Amniotic stem cell (primary cell): ENCODE measurements at places on chromosomes 3 and 15.

- no peak for DNase-seq
Measured at GRCh38 chr15:26941489-26941888, 29.5 kb upstream of the GABRG3 start.

DNA sequence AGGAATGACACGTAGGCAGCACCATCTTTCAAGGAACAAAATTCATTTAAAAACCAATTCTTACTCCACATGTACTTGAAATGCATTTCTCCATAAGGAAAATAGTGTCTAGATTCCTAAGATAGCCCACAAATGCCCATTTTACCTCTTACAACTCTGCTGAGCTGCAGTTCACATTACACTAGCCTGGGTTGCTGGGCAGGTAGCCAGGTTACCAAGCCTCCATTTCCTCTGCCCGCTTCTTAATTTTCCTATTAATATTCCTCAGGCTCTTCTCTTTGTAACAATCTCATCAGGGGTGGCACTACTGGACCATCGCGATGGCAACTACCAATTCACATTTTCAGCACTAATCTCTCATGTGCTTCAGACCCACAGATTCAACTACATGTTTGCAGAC lies 10.8 kb downstream of the ATP13A3 start:
- DNase-seq: no peak

GRCh38 chr3:123258811-123259420 lies 57.2 kb downstream of the SEC22A start:
- no peak for DNase-seq

GRCh38 chr3:190265796-190266195 lies 56.5 kb downstream of the CLDN1 start:
- DNase-seq: no peak

GRCh38 chr3:42581400-42581708 lies 413 bp downstream of the SEC22C start:
- no peak for DNase-seq
